Common myeloid progenitor, CD34-positive (primary cell): ENCODE measurements at places on chromosomes 11 and 22.

DNA sequence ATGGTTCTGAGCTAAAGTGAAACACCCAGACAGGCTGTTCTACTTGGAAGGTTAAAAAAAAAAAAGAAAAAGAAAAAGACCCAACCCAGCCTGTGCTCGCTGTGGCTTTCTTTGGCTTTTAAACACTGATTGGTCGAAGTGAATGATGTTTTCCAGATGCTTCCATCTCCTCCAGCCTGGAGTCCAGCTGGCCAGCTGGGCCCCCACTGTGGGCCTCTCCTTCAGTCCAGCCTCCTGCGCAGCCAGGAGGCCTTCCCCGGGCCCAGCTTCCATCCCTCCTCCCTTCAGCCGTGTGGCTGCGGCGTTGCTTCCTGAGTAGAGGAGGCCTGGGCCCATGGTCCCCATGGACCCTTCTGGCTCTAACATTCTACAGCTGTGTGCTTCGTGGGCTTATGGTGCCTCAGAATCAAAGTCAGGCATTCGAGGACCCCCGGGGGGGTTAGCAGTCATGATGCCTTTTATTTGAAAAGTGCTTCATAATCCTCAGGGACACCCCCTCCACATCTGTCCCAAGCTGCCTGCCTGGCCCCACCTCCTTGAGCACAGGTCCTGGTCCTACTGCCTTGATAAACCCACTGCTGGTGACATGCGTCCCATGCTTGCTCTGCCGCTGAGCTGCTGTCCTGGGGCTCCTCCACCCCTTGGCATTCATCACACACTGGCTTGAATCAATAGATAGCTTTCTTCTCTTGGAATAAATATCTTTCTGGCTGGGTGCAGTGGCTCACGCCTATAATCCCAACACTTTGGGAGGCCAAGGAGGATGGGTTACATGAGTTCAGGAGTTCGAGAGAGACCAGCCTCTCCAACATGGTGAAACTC, 42.2 kb upstream of the FBLN1 start:
- no peak for DNase-seq
- H3K4me3 ChIP-seq: no peak overlapping the region
- no peaks in the 10 kb centered on the region for H3K36me3 ChIP-seq
- no peaks in the 10 kb centered on the region for H3K4me1 ChIP-seq

DNA sequence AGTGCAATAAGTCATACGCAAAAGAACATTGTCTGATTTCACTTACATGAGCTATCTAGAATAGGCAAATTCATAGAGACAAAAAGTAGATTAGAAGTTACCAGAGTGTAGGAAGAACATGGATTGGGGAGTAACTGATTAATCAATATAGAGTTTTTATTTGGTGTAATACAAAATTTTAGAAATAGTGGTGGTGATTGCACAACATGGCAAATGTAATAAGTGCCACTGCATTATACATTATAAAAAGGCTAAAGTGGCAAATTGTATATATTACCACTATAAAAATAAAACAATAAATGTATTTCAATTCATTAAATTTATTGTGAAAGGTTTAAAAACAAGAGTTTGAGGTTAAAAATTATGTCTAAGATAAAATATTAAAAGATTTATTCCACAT, 8.7 kb upstream of the OR51B4 start:
- H3K36me3 ChIP-seq: no peaks in the 10 kb centered on the region
- H3K27ac ChIP-seq: no peak overlapping the region
- no peak for DNase-seq
- no peak overlapping the region for H3K4me3 ChIP-seq
- no peaks in the 10 kb centered on the region for H3K27me3 ChIP-seq

- H3K36me3 ChIP-seq: no peaks in the 10 kb centered on the region
- peaks cover 11% of the 10 kb centered on the region for H3K27me3 ChIP-seq
- DNase-seq: no peak
- no peak overlapping the region for H3K27ac ChIP-seq
These were observed 48.2 kb upstream of the PARVA start for GRCh38 chr11:12329169-12329568.

GRCh38 chr11:19994672-19995071, 165.6 kb downstream of the DBX1 start:
- H3K4me3 ChIP-seq: no peak overlapping the region
- no peak for DNase-seq

DNA sequence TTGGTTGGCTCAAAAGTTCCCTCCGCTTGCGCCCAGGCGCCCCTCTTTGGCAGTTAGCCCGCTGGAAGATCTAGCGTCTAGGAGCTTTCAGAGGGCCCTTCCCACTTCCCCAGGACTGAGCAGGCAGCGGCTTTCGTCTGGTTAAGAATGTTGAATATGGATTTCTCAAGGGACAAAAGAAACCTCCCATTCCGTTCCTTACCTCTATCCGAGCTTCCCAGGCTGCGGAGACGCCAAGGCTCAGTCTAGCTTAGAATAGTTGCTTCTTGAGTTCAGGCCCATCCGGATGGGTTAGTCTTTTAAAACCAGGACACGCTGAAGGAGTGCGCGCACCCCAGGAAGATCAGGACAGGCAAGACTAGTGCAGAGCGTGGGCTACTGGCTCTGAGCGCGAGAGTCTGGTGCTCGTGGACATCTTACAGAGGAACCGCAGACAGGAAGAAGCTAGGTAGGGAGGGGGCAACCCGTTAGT, 1.6 kb downstream of the NELL1 start:
- H3K27me3 ChIP-seq: peaks cover 36% of the 10 kb centered on the region
- H3K4me1 ChIP-seq: no peaks in the 10 kb centered on the region
- H3K27ac ChIP-seq: no peak overlapping the region

- H3K4me3 ChIP-seq: no peak overlapping the region
- no peak for DNase-seq
- no peaks in the 10 kb centered on the region for H3K4me1 ChIP-seq
- no peak overlapping the region for H3K27ac ChIP-seq
- H3K36me3 ChIP-seq: peaks cover 92% of the 10 kb centered on the region
These were observed 53.9 kb upstream of the PHOX2A start for GRCh38 chr11:72297828-72298227.

GRCh38 chr11:125005491-125005890, 51.5 kb downstream of the CCDC15 start:
- no peaks in the 10 kb centered on the region for H3K4me1 ChIP-seq
- no peaks in the 10 kb centered on the region for H3K27me3 ChIP-seq
- H3K4me3 ChIP-seq: no peak overlapping the region
- H3K36me3 ChIP-seq: peaks cover 3% of the 10 kb centered on the region

- H3K4me3 ChIP-seq: no peak overlapping the region
- H3K27ac ChIP-seq: no peak overlapping the region
- peaks cover 40% of the 10 kb centered on the region for H3K36me3 ChIP-seq
- H3K27me3 ChIP-seq: no peaks in the 10 kb centered on the region
- H3K4me1 ChIP-seq: no peaks in the 10 kb centered on the region
- DNase-seq: no peak
These were observed 39.9 kb downstream of the SERGEF start for GRCh38 chr11:17972987-17973386.

GRCh38 chr22:29621761-29622526, 18.5 kb downstream of the NF2 start:
- H3K4me3 ChIP-seq: no peak overlapping the region
- H3K4me1 ChIP-seq: peaks cover 14% of the 10 kb centered on the region
- peak; percentile 60 for DNase-seq
- H3K27ac ChIP-seq: no peak overlapping the region

- H3K4me1 ChIP-seq: peaks cover 3% of the 10 kb centered on the region
- H3K27ac ChIP-seq: no peak overlapping the region
- no peak overlapping the region for H3K4me3 ChIP-seq
- DNase-seq: no peak
These were observed 140.8 kb downstream of the TRPC6 start for GRCh38 chr11:101442936-101443521.

DNA sequence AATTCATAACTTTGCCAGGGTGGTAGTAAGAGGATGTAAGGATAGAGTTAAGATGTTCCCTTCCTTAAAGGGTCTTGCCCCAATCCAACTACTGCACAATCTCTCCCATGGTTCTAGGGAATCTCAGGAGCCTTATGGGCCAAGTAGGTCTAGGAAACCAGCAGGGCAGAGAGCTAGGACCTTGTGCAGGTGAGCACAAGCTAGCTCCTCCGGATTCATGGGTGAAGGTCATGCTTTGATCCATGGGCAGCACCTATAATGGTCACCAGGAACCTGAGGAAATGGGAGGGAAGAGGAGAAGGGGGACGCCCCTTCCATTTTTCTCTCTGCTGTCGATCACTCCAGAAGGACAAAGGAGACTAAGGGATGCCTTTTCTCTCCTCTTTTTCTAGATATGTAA, 16.8 kb downstream of the KCNJ11 start:
- no peak overlapping the region for H3K27ac ChIP-seq
- H3K36me3 ChIP-seq: peaks cover 5% of the 10 kb centered on the region
- H3K4me1 ChIP-seq: no peaks in the 10 kb centered on the region
- DNase-seq: peak; percentile 53

- H3K4me3 ChIP-seq: no peak overlapping the region
- no peaks in the 10 kb centered on the region for H3K27me3 ChIP-seq
- DNase-seq: no peak
- H3K4me1 ChIP-seq: no peaks in the 10 kb centered on the region
These were observed 63.6 kb upstream of the TIMP3 start for GRCh38 chr22:32737811-32738497.

DNA sequence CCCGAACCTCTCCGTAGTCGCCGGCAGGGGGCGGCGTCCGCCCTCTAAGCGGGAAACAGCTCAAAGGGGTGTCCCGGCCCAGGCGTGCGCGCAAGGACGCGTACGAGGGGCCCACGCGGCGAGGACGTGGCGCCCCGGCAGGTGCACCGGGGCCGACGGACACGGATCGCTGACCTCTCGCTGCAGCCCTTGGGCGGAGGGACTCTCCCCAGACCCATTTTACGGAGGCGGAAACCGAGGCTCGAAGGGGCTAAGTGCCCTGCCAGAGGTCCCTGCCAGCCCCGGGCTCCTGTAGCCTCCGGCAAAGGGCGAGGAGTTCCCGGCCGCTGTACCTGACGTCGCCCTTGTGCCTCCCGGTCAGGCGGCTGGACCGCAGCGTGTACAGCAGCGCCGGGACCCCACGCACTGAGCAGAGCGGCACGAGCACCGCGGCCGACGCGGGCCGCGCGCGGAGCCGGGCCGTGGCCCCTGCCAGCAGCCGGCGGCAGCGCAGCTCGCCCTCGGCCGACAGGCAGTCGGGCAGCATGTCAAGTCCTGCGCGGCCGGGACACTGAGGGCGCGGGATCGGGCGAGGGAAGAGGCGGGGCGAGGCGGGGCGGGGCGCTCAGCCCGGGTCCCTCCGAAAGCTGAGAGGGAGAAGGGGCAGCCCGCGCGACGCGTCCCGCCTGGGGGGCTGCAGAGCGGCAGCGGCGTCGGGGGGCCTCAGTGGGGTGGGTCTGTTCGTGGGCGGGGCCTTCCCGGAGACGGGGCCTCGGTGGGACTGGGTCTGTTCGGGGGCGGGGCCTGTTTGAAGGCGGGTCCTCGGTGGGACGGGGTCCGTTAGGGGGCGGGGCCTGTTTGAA, at the start of gene NUDT8:
Gene NUDT8 (minus strand): TSS at position 552 of the 842 bp plus-strand sequence. CDS start 26 bp downstream, at position 526.
- peaks cover 13% of the 10 kb centered on the region for H3K36me3 ChIP-seq
- H3K27ac ChIP-seq: no peak within 1 kb of the TSS
- peak within 1 kb of the TSS; percentile 59 for H3K4me3 ChIP-seq
- DNase-seq: peak; percentile 92
- H3K27me3 ChIP-seq: no peaks in the 10 kb centered on the region

DNA sequence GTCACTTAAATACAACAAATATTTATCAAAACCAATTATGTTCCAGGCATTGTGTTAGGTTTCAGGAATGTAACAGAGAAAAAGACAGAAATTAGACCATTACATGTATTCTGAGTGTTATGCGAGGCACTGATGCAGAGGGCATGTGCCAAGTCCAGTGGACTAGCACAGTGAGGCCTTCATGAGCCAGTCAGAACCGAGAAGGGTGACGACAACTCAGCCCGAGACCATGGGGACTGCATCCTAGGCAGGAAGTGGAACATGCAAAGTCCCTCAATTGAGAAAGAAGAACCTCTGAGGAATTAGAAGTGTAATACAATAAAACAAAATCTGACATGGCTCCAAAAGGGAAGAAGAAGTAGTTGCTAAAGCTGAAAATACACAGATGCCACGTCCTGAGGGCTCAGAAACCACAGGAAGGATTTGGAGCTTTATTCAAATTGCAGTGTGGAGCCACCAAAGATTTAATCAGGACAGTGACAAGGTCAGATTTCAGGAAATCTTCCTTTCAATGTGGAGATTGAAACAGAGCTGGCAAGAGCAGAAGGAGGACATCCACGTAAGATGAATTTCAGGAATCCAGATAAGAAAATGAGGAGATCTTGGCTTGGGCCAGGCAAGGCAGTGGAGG, 529.6 kb downstream of the NTM start:
- H3K4me3 ChIP-seq: no peak overlapping the region
- H3K27ac ChIP-seq: no peak overlapping the region

DNA sequence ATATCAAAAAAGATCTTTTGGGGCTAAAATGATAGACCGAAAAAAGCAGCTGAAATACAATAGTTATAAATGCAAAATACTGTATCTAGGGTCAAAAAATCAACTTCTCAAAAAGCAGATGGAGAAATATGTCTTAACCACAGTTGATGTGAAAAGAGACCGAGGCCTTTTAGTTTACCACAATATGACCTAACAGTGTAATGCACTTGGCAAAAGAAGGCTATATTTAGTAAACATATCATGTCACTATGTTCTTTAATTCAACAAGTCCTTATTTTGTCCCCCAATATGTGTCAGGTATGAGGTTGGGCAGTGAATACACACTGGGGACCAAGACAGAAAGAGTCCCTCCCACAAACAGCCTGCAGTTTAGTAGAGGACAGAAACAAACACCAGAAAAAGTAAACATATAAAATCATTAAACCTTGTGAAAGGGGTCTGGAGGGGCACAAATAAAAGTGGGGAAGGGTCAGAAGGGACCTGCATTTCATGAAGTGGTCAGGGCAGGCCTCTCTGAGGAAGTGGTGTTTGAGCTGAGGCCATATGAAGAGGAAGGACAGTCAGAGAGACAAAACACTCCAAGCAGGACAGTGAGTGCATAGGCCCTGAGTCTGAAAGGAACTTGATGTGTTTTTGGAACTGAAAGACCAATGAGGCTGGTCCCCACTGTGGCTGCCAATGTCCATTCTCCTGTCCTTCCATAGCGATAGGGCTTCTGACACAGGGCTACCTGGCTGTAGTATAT, 53.4 kb downstream of the LIF start:
- no peak for DNase-seq
- H3K4me3 ChIP-seq: no peak overlapping the region
- no peak overlapping the region for H3K27ac ChIP-seq
- H3K27me3 ChIP-seq: no peaks in the 10 kb centered on the region

- peaks cover 8% of the 10 kb centered on the region for H3K4me1 ChIP-seq
- no peak overlapping the region for H3K4me3 ChIP-seq
- no peaks in the 10 kb centered on the region for H3K27me3 ChIP-seq
- no peaks in the 10 kb centered on the region for H3K36me3 ChIP-seq
- no peak overlapping the region for H3K27ac ChIP-seq
These were observed 5.9 kb upstream of the APOL6 start for GRCh38 chr22:35642305-35642741.

DNA sequence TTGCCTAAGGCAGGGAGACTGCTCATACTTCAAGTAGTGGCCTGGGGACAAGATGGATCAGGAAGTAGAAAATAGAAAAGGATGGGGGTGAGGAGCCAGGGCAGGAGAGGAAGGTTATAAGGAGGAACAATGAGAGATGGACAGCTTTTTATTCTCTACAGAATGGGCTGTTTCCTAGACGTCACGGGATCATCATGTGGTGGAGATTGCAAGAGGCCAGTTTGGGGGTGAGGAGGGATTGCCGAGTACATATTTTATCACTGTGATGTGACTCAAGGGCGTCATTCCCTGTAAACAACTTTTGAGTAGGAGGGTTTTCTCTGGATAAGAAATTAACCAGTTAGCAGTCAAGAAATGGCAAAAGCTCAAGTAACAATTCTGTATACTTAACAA, 406.3 kb downstream of the ETS1 start:
- H3K4me1 ChIP-seq: no peaks in the 10 kb centered on the region
- no peaks in the 10 kb centered on the region for H3K36me3 ChIP-seq
- H3K27ac ChIP-seq: no peak overlapping the region
- H3K4me3 ChIP-seq: no peak overlapping the region
- no peak for DNase-seq
